ENCODE measurements at places on chromosomes 7 and 10. TPM values are rescaled to one million over a fixed set of nuclear protein-coding genes. Genes with fewer than 3 reads are reported as not detected.

GRCh38 chr7:82723411-82723810, 279.8 kb upstream of the CACNA2D1 start:
- DNase-seq, result no peak

DNA sequence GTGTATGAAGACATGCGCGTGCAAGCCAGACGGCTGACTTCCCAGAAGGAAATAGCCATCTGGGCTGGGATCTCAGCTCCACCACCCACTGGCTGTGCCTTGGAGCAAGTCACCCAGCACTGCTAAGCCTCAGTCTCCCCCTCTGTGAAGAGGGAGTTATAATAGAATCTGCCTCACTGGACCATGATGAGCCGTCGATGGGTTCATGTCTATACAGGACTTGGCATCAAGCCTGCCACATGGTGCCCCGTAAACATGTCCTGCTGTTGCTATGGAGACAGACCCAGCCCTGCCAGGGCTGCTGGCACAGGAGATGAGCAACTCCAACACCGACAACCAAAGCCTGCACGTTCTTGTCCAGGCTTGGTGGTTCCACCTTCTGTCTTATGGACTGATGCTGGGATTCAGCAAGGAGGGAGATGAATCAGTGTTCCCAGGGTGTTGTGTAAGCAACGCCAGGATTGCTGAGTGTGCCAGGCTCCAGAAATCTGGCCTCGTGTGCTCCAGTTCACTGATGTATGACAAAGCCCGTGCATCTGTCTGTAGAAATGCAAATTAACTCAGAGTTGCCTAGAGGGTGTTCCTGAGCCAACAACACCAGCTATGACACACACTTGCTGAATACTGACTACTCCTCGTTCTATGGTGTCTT, 5.6 kb downstream of the GPR15LG start:
- DNase-seq, result peak; percentile 36

- DNase-seq, result no peak
Observed at GRCh38 chr10:132354356-132355094, 22.5 kb downstream of the LRRC27 start.

DNA sequence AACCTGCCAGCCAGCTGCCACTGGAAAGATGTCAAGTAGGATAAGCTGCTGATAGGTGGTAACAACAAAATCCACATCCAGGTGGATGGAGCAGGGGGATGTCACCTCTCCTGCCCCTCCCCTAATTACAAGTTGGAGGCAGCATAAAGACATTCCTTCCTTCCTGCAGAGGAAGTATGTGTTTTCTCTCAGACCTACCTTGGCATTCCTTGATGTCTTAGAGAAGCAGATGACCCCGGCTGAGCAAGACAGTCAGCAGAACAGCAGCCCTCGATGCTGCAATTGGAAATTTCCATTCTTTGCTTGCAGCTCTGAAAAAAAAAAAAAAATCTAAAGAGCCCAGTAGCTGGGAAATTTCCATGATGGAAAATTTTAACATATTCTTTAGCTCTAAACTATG, 137.5 kb upstream of the MKLN1 start:
- DNase-seq, result no peak

Gene TMEM229A
- not detected for total RNA-seq

GRCh38 chr7:94634502-94634901, 21.4 kb downstream of the SGCE start:
- DNase-seq, result no peak

- no peak for DNase-seq
Observed at GRCh38 chr7:55587687-55588378, 15.5 kb upstream of the VOPP1 start.

Gene GNG11
- total RNA-seq, result 19.0 TPM

GRCh38 chr10:71323407-71323806, 4.3 kb downstream of the SLC29A3 start:
- DNase-seq, result no peak

DNA sequence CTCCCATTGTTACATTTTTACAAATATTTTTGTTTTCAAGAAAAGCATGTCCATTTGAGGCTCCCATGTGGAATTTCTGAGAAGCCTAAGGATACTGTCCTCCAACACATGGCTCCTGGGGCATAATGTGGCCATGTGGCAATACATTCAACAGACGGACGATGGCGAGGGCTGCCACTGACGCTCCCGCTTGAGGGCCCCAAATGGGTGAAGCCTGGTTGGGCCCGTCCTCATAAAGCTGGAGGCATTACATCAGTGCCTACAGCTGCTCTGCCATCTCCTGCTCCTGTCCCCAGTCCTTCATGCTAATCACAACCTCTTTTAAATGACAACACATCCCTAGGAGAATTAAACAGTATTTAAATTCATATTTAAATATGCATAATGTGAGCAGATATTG, 246.8 kb downstream of the TNS3 start:
- no peak for DNase-seq

DNA sequence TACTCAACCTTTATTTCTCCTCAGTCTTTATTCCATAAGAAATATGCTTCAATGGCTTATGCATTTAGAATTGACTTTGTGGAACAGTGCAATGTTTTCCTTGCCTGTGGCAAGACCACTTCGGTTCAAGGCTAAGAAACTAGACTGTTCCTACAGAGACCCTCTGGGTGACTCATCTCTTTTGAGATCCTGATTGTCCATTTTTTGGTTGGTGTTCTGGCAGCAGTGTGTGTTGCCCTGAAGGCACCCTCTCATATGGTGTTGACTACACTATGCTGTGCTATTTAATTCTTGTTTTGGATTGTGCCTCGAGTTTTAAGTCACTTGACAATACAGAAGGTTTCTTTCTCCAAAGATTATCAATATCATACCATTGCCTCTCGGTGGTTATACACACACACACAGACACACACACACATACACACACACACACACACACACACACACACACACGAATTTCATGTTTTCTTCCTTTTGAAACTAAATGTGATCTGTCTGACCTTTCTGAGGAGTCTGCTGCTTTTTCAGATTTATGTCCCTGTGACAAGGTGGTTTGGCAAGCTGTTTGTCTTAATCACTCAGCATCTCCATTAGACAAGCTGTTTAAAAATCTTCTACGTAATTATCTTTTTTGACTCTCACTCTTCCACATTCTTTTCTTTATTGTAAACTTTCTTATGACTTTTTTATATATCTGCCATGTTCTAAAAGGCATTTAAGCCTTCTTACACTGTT, 187.2 kb downstream of the VTI1A start:
- DNase-seq, result no peak

- peak; percentile 26 for DNase-seq
Observed at GRCh38 chr7:39465055-39465929, 100.9 kb upstream of the YAE1 start.

DNA sequence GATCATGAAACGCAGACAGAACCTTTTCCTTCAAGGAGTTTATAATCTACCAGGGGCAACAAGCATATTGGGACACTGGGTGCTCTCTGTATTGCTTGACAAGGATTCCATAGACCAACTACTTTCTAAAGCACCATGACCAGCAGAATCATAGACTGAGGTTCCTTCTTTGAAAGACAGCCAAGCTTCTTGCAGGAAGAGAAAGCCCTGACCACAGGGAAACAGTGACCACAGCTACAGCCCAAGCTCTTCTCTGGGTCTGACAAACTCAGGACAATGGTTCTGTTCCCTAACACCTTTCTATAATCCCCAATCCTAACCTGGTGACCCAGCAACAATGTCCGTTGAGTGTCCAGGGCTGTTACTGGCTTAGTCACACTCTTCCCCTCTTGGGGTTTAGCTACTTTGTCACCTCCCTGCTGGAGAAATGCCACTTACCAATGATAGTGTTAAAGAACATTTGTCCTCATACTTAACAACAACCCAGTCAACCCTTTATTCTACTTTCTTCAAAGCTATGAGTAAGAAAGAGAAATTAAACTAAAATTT, 155.7 kb downstream of the JAZF1 start:
- DNase-seq, result no peak

DNA sequence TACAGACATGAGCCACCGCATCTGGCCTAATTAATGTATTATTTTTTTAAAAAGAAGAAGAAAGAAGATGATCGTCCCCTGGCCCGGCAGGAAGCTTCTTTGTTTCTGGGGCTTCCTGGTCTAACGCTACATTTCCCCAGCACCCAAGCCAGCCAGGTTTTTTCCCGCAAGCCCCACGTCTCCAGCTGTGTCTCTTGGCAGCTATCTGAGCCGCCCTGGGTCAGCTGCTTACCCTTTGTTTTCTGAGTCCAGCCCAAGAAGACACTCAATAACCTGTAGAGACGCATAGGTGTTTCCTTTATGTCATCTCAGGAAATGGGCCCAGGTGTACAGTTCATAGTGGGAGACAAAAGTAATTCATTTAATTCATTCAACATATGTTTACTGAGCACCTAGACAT, 110.2 kb downstream of the MTPAP start:
- peak; percentile 6 for DNase-seq

Gene CYP3A5
- 24.9 TPM for total RNA-seq

Gene SFRP5
- 1.7 TPM for total RNA-seq

DNA sequence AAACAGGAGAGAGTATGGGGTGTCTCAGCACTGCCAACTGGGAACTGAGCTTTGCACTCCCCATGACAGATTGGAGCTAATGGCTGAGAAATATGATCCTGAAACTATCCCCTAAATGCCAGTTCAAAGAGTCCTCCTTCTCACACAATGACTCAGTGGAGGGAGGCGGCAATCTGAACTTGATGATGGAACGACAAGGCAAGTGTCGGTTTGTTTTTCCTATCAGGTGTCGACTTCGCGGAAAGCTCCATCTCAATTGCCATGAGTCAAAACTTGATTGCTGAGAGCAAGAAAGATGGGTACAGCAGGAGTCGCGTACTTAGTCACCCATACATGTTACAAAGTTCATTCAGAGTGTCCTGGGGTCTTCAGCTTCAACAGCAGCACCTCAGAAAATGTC, 52.5 kb downstream of the NPY start:
- DNase-seq, result no peak

- no peak for DNase-seq
Observed at GRCh38 chr7:57868771-57869483, 418.9 kb downstream of the ZNF716 start.

Gene NRAP
- total RNA-seq, result 13.6 TPM

DNA sequence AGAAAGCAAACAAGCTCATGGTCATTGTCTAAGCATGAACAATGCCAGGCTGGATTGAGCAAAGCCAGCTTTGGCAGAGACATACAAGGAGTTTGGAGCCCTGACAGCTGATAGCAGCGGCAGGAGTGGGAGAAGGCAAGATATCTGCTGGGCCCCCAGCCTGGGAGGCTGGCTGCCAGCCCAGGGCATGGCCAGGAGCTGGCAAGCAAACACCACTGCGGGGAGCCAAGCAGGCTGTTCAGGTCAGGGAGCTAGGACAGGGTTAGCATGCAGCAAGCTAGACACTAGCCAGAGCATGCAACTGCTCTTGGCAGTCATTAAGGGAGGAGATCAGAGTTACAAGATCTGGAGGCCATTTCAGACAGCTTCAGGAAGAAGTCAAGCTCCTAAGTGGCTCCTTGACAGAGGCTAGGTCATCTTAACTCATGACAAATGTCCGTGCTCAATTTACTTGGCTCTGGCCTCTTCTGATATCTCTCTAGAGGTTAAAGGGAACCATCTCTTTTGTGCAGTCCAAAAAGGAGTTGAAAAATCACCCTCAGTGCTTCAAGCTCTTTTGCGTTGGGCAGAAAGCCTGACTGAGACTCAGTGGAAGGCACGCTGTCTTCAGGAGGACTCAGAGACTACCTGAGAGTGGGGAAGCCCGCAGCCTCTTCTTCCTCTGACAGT, 436.8 kb upstream of the C7orf33 start:
- peak; percentile 16 for DNase-seq

DNA sequence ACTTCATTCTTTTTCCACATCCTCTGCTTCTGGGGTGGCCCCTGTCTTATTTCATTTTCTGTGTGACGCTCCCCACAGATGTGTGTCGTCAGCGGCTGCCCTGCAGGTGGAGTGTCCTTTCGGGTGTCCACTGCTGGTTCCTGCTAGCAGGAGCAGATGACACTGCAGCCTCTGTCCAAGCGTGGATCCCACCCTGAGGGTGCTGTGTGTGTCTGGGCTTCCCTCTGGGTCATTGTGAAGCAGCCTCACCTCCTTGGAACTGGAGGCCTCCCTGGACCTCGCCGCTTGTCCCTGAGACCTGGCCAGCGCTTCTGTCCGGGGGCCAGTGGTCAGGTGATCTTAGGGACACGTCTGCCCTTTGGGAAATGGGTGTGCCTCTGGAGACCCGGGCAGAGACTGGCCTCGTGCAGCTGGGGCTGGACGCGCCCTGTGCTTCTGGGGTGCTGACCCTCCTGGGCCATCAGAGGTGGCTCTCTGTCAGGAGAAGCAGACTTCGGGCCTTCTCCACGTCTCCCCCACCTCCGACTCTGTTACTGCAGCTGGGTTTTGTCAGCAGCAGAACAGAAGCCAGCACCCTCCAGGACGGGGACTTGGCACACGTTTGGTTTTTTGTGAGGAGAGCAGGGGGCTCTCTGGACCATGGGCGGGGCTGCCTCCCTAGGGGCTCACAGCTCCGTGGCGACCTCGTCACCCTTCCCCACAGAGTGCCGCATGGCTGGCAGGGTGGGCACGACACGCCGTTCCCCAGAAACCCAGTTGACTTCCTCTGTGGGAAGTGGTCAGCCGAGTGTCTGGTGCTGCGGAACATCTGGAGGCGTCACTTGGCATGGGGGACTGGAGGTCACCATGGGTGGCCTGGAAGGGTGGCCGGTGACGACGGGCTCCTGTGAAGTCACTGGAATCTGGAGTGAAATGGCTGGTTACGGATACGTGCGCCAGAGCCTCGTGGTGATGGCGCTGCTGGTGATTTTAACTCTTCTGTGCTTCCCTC, 48.4 kb downstream of the INPP5A start:
- DNase-seq, result no peak

DNA sequence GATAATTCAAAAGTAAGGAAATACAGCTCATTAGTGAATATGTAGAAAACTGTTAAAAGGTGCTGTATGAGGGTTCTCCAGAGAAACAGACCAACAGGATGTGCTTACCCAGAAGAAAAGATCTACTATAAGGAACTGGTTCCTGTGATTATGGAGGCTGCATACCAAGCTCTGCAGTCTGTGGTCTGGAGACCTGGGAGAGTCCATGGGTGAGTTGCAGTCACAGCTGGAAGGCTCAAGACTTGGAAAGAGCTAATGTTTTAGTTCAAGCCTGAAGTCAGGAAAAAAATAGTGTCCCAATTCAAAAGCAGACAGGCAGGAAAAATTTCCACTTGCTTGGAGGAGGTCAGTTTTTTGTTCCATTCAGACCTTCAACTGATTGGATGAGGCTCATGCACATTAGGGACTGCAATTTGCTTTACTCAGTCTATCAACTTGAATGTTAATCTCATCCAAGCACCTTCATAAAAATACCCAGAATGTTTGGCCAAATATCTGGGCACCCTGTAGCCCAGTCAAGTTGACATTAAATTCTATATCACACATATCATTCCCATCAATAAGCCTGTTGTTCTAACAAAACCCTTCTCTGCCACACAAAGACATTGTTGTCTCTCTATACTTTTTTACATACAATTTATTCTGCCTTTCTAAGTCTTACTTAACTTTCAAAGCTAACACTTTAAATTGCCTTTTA, 197.9 kb upstream of the KLF6 start:
- no peak for DNase-seq
